ENCODE measurements at places on chromosomes 7 and 10.

DNA sequence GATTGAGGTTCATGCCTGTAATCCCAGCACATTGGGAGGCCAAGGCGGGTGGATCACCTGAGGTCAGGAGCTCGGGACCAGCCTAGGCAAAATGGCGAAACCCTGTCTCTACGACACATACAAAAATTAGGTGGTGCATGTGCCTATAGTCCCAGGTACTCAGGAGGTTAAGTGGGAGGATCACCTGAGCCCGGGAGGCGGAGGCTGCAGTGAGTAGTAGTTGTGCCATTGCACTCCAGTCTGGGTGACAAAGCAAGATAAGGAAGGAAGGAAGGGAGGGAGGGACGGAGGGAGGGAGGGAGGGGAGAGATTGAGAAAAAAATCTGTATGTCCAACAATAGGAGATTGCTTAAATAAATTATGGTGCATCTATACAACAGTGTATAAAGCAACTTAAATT lies 13.2 kb downstream of the TLL2 start:
- no peak for DNase-seq

- DNase-seq = no peak
These were observed 2.0 kb downstream of the SAMD9 start for GRCh38 chr7:93115796-93116195.

- DNase-seq = no peak
These were observed 181.5 kb upstream of the PLXNA4 start for GRCh38 chr7:132757783-132758182.

DNA sequence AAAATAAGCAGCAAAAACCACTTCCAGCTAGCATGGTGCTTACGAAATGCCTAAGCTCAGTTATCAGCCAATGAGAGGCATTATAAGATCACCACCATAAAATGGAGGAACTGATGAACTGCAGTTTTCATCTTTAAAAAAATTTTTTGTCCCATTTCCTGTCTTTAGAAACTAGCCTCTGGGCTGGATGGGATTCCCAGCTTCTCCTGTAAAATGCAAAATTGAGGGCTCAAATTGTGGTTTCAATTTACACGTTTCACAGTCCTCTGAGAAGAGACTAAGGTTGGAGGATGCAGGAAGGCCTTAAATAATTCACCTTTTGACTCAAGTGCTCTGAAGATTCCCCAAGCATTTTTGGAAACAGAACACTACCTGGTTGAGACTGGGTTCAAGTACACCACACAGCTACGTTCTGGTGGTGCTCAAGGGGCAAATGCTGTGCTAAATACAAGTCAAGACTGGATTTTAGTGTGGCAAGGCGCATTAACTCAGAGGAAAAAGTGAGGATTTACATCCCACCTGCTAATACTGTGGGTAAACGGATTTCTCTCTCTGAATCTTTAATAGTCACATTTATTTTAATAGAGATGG lies 951 bp downstream of the ZNF25 start:
- peak; percentile 37 for DNase-seq

- DNase-seq = no peak
These were observed 321.7 kb upstream of the LRGUK start for GRCh38 chr7:133805426-133805825.

DNA sequence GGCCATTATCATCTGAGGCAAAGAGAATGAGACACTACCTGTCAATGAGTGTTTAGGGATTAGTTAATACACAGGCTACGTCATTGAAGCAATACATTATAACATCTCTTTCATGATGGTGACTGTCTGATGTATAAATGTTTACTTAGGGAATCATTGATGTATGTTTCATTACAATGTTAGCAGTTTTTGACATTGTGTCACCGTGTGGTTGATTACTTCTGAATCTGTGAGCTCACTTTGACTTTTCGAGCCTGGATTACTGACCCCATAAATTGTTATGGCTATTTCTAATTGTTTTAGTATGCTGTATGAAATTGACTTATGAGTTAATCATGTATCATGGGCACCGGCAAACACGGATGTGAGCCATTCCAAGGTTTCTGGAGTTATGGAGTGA lies 494.0 kb downstream of the MAGI2 start:
- no peak for DNase-seq

DNA sequence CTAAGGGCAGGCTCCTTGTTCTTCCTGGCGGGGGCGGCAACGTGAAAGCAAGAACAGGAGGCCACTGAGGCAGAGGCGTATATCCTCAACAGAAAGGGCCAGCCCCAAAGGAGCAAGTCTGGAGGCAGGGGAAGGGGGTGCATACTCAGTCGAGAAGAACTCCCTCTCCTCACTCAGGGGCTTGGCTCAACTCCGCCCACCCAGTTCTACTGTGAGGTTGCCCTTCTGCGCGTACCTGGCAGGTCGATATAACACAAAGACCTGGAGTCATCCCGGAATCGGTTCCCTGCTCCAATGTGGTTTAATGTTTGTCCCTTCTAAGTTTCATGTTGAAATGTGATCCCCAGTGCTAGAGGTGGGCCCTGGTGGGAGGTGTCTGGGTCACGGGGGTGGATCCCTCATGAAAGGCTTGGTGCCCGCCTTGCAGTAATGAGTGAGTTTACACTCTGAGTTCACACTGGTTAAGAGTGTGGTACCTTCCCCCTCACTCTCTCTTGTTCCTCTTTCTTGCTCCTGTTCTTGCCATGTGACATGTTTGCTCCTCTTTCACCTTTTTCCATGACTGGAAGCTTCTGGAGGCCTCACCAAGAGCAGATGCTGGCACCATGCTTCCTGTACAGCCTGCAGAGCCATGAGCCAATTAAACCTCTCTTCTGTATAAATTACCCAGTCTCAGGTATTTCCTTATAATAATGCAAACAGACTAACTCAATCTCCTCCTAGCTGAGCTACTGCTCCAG lies 32.6 kb downstream of the GSDME start:
- no peak for DNase-seq

DNA sequence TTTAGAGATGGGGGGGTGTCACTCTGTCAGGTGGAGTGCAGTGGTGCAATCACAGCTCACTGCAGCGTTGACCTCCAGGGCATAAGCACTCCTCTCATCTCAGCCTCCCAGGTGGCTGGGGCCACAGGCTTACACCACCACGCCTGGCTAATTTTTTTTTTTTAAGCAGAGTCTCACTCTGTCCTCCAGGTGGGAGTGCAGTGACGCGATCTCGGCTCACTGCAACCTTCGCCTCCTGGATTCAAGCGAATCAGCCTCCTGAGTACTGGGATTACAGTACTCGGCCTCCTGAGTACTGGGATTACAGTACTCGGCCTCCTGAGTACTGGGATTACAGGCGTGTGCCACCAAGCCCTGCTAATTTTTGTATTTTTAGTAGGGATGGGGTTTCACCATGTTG lies 23.6 kb upstream of the PPIA start:
- peak; percentile 33 for DNase-seq

- no peak for DNase-seq
These were observed 134.3 kb downstream of the HTR7 start for GRCh38 chr10:90723416-90724068.

GRCh38 chr7:33781796-33782195 lies 123.5 kb upstream of the BMPER start:
- DNase-seq = no peak

DNA sequence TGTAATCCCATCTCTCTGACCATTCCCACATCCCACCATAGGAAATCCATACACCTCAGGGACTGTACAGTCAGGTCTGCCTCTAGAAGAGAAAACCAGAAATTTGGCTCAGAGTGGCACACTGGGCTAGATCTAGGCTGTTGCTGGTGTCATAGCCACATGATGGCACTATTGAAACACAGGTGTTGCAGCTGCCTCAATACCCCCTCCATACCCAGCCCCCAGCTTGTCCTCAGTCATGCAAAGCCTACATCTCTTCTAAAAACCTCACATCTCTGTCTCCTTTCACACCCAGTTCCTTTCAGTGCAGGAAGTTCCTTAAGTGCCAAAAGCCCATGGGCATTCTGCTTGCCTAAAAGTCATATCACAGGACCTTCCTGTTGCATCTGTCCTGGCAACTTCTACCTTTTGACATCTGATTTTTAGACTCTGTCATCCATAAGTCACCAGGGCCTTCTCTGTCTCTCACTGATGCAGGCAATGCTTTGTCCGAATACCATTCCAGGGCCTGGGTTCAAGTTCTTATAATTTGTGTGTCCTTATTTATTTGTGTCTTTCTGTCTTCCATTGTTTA lies 27.0 kb upstream of the HIBADH start:
- DNase-seq = peak; percentile 80

GRCh38 chr10:24382045-24382444 lies 173.1 kb downstream of the KIAA1217 start:
- DNase-seq = peak; percentile 19

DNA sequence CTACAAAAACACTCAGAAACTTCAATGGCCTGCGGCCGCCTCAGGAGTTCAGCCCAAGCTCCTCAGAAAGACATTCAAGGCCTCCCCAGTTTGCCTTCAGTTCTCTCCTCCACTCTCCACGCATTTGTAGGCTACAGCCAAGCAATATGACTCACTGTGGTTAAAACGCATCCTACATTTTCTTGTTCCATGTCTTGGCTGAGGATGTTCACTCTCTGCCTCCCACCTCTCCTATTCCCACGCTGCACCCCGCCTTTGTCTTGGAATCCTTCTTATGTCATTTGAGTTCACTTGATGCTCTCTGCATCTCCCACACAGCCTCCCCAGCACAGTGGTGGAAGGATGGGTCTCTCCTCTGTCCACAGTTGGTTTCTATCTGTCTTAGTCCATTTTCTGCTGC lies 184.8 kb downstream of the NPSR1 start:
- DNase-seq = no peak

GRCh38 chr7:29359482-29360093 lies 165.0 kb downstream of the CHN2 start:
- peak; percentile 25 for DNase-seq

GRCh38 chr7:4958477-4959301 lies at the start of gene MMD2:
Gene MMD2 (minus strand): TSS chr7:4959187. CDS start chr7:4959017, 170 bp downstream.
- DNase-seq = peak; percentile 45

GRCh38 chr10:110527731-110528171 lies 30.0 kb downstream of the DUSP5 start:
- no peak for DNase-seq

Measured in NCI-H82 (cell line).